ENCODE measurements at places on chromosomes 5 and 9.

- H3K27ac ChIP-seq = no peak overlapping the region
- DNase-seq = no peak
- peaks cover 47% of the 10 kb centered on the region for H3K4me1 ChIP-seq
- H3K36me3 ChIP-seq = no peaks in the 10 kb centered on the region
- H3K4me3 ChIP-seq = no peak overlapping the region
- H3K27me3 ChIP-seq = peaks cover 22% of the 10 kb centered on the region
Observed at GRCh38 chr5:132663771-132664695, 6.1 kb downstream of the IL13 start.

GRCh38 chr5:22514231-22514630, 338.9 kb downstream of the CDH12 start:
- no peaks in the 10 kb centered on the region for H3K27me3 ChIP-seq
- no peak for DNase-seq
- H3K27ac ChIP-seq = no peak overlapping the region
- H3K4me3 ChIP-seq = no peak overlapping the region
- H3K36me3 ChIP-seq = no peaks in the 10 kb centered on the region

- no peak overlapping the region for H3K27ac ChIP-seq
- DNase-seq = peak; percentile 13
- peaks cover 9% of the 10 kb centered on the region for H3K36me3 ChIP-seq
- H3K4me1 ChIP-seq = no peaks in the 10 kb centered on the region
Observed at GRCh38 chr5:124920909-124921666, 174.6 kb upstream of the ZNF608 start.

DNA sequence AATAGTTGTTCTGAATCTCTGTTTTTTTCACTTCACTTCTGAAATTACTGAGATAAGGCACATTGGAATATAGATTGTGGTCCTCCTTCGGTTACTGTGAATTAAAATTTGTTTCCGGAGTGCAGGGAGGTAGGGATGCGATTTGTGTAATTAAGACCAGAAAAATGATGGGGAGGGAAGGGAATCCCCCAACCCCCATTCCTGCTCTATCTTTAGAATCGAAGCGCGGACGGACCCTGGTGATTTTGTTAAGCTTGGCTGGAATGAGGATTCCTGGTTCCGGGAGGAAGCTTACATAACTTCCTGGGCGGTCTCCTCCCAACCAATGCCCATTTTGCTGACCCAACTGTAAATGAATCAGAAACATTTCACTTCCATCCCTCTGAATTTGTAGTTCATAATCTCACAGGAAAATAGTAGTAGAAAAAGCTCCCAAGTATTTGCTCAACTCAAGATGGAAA, 220.1 kb upstream of the MSX2 start:
- H3K4me1 ChIP-seq = peaks cover 24% of the 10 kb centered on the region
- H3K4me3 ChIP-seq = no peak overlapping the region
- no peak for DNase-seq
- H3K36me3 ChIP-seq = peaks cover 7% of the 10 kb centered on the region
- H3K27me3 ChIP-seq = peaks cover 4% of the 10 kb centered on the region
- H3K27ac ChIP-seq = no peak overlapping the region

DNA sequence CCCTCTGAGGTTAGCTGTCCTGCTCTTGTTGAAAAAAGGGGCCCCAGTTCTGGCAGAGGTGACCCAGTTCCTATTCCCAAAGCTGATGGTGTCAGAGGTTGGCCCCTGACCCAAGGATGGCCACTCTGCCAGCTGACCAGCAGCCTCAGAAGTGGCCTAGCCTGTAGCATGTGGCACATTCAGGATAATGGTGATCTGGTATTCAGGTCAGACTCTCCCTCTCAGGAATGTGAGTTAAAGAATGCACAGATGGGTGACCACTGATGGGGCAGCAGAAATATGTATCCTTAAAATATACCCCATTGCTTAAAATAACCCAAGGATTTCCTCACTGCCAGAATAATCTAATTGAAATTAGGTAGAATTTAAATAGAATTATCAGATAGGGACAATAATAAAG, 369.2 kb downstream of the SEMA5A start:
- no peak overlapping the region for H3K27ac ChIP-seq
- peaks cover 10% of the 10 kb centered on the region for H3K4me1 ChIP-seq
- peaks cover 51% of the 10 kb centered on the region for H3K36me3 ChIP-seq
- DNase-seq = no peak
- no peak overlapping the region for H3K4me3 ChIP-seq
- peaks cover 3% of the 10 kb centered on the region for H3K27me3 ChIP-seq

- no peaks in the 10 kb centered on the region for H3K27me3 ChIP-seq
- H3K27ac ChIP-seq = peak overlapping the region; percentile 29
- no peak for DNase-seq
- peaks cover 41% of the 10 kb centered on the region for H3K4me1 ChIP-seq
- H3K36me3 ChIP-seq = peaks cover 11% of the 10 kb centered on the region
- H3K4me3 ChIP-seq = no peak overlapping the region
Observed at GRCh38 chr5:53997736-53998627, 312.4 kb downstream of the ARL15 start.

DNA sequence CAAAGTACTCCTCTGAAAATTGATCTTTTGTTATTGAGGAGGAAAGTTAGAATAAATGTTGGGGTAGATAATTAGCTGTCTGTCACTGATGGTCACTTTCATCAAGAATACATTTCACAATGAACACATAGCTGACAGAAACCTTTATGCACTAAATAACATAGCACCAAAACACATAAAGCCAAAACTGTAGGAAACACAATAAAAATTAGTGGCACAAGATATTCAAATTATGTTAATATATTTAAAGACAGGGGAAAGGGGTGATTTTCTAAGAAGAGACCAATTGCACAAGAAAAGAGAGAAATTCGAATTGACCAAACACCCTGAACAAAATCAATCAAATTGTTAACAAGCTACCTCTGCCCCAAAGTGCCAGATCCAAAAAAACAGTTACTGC, 89.7 kb downstream of the AK8 start:
- peaks cover 29% of the 10 kb centered on the region for H3K36me3 ChIP-seq
- no peak overlapping the region for H3K27ac ChIP-seq
- H3K4me1 ChIP-seq = peaks cover 18% of the 10 kb centered on the region

DNA sequence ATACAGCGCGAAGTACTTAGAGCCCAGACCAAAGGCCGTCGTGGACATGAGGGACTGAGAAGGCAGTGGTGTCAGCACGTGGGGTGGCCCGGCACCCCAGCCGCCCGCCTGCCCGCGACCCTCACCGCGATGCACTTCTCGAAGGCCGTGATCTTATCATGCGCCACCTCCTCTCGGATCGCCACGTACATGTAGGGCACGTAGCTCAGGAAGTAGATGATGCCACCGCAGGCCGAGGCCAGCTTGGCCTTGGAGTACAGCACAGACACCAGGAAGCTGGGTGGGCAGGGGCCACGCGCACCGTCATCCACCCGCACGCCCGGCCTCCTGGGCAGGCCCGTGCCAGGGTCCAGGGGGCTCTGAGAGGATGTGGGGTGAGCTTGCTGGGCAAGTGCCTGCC, 11.0 kb downstream of the ABCA2 start:
- H3K27ac ChIP-seq = no peak overlapping the region
- peaks cover 6% of the 10 kb centered on the region for H3K36me3 ChIP-seq
- DNase-seq = no peak
- peaks cover 2% of the 10 kb centered on the region for H3K4me1 ChIP-seq
- H3K27me3 ChIP-seq = no peaks in the 10 kb centered on the region

GRCh38 chr5:151662805-151663204, 23.9 kb downstream of the SPARC start:
- H3K4me1 ChIP-seq = peaks cover 31% of the 10 kb centered on the region
- peak overlapping the region; percentile 95 for H3K27ac ChIP-seq
- no peak for DNase-seq
- H3K4me3 ChIP-seq = no peak overlapping the region

Measured in nephron progenitor cell (in vitro differentiated cells).